ENCODE measurements at places on chromosomes 5 and 9.

- DNase-seq = no peak
These were observed 559.3 kb downstream of the RAB3C start for GRCh38 chr5:59142138-59142537.

DNA sequence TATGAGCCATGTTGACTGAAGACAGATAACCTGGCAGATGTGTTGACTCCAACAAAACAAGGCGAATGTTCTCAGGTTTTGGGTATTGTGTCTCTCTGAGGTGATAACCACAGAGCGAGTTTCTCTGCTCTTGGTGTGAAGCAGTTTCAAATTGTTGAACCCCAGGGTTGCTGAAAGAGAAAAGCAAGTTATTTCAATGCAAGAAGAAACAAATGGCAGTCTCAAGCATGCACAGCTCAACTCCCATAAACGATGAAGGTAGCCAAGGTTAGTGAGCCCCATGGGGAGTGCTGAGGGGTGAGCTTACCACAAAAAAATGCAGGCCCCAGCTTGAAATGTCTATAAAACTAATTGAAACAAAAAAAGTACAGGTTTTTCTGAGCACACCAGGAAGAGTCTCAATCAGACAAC lies 220.8 kb upstream of the DAPK1 start:
- peak; percentile 45 for DNase-seq

DNA sequence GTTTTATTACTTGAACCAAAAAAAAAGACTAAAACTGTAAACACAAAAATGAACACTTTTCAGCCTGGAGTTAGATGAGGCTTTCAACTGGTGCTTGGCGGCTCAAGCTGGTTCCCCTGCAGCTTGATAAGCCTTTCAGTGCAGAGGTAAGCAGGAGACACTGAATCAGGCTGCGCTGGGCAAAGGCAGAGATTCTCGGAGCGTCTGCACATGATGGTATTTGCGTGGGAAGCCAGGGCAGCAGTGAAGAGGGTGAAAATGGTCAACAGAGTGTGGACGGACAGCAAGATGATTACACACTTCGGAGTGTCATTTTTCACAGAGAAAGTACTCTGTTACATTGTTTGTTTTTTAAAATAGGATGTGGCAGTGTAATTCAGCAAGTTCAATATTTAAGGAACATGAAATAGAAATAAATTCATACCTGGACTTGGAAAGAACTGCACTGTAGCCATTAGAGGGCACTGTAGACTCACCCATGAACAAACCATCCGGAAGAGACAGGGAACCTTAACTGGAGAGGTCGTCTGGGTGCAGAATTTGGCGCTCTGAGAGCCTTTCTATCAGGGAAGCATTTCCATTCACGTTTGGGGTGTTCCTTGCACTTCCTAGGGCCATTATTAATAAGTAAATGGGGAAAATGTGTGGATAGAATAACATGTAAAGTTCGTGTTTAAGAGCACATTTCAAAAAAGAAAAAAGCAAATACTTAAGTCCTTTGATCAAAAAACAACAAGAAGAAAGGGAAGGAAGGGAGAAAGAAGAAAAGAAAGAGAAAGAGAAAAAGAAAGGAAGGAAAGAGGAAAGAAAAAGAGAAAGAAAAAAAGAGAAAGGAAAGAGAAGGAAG lies 69.8 kb downstream of the ICE1 start:
- peak; percentile 29 for DNase-seq

- DNase-seq = peak; percentile 8
These were observed 599.6 kb upstream of the GRAMD2B start for GRCh38 chr5:125823572-125823971.

GRCh38 chr5:6251565-6252102 lies 126.7 kb downstream of the MED10 start:
- DNase-seq = no peak

- DNase-seq = peak; percentile 18
These were observed 249.9 kb downstream of the NPR3 start for GRCh38 chr5:32961059-32961415.

- peak; percentile 22 for DNase-seq
These were observed 581.4 kb downstream of the RAB3C start for GRCh38 chr5:59164041-59164830.

GRCh38 chr5:61417340-61417739 lies 85.3 kb downstream of the ZSWIM6 start:
- DNase-seq = no peak

GRCh38 chr9:209143-209758 lies 5.4 kb upstream of the DOCK8 start:
- no peak for DNase-seq

DNA sequence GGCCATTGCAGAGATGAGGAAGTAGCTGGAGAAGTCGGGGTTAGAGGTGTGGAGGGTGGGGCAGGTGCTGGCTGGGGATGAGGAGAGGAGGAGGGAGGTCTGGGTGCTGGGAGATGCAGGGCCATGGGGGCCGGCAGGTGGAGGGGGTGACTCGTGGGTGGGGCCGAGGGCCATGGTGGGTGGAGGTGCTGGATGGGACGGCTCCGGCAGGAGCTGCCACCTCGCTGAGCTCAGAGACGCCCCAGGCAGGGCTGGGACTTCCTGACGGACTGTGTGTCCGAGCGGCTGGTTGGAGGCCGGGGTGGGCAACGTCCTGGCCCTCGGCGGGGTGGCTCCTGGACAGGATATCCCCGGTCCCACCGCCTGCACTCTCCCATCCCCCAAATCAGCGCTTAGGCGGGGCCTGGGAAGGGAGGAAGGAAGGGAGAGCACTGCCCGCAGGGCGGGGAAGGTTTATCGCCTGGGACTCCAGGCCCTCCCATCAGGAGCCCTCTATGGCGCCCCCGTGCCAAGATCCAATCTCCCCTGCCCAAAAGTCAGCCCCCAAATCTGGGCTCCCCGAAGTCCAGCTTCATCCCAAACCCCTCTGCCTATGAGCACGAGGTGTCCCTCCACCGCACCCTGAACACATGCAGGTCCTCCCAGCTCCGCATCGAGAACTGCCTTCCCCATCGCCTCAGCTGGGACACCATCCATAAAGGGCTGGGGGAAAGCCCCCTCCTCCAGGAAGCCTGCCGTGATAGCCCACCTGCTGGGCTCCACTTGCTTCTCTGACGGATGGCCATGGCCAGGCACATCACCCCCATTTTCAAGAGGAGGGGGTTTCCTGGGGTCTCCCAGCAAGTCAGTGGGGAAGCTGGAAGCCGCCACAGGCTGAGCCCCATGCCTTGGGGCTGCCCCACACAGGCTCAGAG lies 58.3 kb upstream of the NOTCH1 start:
- DNase-seq = no peak

DNA sequence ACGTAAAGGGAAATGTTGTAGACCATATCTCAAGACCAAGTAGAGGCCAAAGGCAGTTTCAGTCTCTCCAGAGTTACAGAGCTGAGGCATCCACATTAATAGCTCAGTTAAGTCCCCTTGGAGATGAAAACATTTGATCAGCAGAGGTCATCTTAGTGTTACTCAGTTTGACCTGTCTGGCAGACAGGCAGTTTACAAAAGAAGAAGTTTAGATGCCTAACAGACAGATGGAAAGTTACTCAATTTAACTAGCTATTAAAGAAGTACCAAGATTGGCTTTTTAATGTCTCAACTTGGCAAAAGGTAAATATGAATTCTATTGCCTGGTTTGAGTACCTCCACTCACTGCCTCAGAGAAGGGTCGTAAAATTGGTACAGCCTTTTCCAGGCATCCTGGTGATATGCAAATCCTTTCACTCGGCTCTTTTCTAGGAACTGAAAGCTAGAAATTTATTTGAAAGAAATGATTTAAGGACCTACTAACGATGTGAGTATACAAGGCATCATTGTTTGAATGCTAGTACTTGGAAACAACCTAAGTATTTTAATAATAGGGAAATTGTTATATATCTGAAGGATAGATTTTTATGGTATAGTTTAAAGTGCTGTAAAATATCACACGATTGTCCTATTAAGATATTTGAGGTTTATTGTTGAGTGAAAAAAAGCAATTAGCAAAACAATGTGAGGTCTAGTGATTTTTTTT lies 14.8 kb downstream of the ACO1 start:
- no peak for DNase-seq

- peak; percentile 31 for DNase-seq
These were observed 43.8 kb downstream of the STOM start for GRCh38 chr9:121326130-121326838.

DNA sequence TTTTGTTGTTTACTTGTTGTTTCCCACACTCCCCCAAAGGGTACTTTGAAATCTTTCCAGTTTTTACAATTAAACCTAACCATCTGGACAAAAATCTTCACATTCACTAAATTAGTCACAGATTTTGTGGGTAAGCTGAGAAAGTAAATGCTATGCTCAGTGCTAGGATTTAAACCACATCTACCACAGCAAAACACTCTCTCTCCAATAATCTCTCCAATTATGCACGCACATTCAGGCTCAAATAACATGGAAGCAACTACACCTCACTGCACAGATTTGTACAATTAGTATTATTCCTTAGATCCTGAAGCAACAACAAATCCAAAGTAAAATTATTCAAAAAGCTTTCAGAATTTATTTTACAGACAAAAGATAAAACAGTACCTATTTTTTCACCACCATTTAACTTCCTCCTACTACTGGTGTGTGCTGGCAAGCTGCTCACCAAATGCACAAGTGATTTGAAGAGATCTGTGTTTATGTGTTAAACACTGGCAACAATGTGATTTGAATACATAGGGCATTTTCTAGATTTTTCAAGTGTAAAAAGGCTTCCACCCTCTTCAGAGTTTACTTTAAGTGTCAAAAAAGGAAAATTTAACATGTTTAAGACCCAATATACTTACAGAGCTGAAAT lies 16.6 kb downstream of the ZNF608 start:
- no peak for DNase-seq

GRCh38 chr5:156314416-156314815 lies 12.5 kb upstream of the SGCD start:
- DNase-seq = no peak

DNA sequence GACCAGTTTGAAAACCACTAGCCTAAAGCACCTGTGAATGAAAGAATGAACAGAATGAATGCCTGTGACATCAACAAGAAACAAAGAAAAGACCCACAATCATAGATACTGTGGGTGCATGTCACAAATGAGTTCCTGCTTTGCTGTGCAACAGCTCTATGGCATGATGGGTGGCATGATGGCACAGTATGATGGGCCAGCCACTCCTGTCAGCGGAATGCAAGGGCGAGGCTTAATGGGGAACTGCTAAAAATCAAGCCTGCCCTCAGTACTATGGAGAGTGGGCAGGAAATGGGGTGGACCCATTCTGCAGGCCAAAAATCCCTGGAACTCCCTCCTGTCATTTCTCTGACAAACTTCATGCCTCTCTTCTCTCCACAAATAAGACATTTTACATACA lies 89.0 kb downstream of the DCP2 start:
- no peak for DNase-seq

GRCh38 chr9:18922161-18922885 lies 110.7 kb downstream of the SAXO1 start:
- DNase-seq = no peak

GRCh38 chr5:16628376-16628775 lies 11.6 kb upstream of the RETREG1 start:
- no peak for DNase-seq

DNA sequence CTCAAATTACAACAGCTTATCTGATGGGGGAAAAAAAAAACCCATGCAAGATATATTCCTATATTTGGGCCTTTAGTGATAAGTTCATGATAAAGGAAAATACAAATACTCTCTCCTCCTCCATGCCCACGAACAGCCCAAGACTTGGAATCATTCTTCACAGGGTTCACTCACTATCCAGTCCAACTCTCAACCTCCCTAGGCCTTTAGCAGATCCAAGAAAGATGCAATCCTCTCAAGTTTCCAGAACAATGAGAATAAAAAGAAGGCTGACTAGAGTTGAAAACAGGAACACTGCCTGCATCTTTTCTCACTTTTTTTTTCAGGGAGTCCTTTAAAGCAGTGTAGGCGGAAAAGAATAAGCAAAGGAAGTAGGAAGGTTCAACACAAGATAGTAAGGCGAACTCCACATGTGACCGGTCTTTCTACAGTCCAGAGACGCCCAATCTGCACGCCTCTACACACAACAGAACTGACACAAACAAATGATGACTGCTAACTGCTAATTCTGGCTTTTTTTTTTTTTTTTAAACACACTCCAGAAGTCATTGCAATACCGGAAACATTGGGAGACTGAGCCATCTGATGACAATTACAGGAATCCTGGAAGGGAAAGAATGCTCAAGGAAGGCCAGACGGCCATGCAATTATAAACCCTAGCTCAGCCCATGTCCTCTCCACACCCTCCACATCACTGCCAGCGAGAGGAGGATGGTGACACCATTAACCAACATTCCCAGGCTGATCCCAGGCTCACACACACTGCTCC lies 75.4 kb downstream of the BNC2 start:
- peak; percentile 51 for DNase-seq
